ENCODE measurements at places on chromosomes 7 and 10.

- DNase-seq = no peak
These were observed 111.0 kb downstream of the EGFR start for GRCh38 chr7:55129541-55130394.

DNA sequence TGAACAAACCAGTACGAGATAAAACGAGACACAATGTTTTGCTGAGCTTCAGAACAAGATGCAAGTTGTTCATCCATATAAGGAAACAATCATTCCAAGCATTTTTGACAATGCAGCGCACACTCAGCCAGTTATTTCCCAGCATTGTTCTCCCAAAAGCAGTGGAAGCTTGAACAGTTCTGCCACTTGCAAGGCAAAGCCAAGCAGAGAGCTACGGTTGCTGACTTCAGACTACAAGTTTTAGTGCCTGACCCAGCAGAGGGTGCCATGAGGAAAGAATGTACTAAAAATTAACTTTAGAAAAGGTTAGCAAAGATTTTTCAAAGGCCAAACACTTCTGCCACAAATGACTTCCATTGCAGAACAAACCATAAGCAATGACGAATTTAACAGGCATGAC, 152.5 kb downstream of the SLC25A13 start:
- DNase-seq = no peak

- DNase-seq = peak; percentile 6
These were observed 8.4 kb upstream of the PANK1 start for GRCh38 chr10:89653410-89653869.

- DNase-seq = no peak
These were observed 103.1 kb downstream of the PRKCQ start for GRCh38 chr10:6476989-6477388.

DNA sequence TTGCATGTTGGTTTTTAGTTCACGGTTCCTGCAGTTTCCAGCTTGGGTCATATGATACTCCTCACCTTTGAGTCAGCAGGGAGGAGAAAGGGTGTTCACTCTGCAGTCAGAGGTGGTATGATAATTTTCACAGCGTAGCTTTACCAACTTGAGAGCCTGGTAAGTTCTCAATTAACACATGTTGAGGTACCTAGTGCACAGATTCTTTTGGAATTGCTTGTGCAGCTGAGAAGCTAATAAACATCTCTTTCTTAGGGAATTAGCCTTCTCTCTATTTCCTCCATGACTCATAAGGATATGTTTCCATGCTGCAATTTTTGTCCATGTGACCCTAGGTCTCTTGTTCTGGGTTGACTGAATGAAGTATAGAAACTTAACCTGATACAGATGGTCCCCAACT, 166.6 kb downstream of the KIF20B start:
- DNase-seq = no peak

DNA sequence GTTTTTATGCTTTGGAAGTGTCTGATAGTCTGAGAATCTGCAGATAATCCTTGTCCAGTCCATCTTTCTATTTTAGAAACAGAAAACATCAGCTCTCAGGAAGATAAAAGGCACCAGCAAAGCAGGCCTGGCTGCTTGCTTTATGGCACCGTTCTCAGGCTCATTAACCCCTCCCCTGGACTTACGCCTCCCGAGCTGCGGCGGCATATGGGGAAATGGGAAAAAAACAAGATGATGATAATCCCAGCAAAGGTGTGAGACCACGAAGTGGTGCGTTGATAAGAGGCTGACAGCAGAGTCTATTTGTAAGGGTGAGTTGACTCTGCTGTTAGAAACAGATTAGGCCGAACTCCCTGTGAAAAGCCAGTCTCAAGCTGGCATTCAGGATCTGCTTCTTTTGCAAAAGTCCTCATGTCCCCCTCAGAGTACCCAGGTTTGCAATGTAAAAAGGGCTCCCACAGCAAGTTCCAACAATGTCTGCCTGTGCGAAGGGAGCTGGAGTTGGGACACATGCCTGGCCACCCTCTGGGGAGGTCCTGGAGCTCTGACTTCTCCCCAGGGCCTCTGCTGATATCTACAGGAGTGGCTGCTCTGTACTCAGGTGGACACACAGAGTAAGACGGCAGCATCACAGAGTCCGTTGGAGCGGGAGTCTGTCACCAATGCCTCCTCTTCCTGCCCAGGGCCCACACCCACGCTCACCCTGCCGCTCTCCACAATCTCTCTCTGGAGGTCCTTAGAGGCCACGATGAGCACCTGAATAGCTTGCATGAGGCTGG, 54.3 kb downstream of the SPDYE5 start:
- no peak for DNase-seq

GRCh38 chr7:151426441-151426903, 13.5 kb downstream of the CRYGN start:
- peak; percentile 73 for DNase-seq

DNA sequence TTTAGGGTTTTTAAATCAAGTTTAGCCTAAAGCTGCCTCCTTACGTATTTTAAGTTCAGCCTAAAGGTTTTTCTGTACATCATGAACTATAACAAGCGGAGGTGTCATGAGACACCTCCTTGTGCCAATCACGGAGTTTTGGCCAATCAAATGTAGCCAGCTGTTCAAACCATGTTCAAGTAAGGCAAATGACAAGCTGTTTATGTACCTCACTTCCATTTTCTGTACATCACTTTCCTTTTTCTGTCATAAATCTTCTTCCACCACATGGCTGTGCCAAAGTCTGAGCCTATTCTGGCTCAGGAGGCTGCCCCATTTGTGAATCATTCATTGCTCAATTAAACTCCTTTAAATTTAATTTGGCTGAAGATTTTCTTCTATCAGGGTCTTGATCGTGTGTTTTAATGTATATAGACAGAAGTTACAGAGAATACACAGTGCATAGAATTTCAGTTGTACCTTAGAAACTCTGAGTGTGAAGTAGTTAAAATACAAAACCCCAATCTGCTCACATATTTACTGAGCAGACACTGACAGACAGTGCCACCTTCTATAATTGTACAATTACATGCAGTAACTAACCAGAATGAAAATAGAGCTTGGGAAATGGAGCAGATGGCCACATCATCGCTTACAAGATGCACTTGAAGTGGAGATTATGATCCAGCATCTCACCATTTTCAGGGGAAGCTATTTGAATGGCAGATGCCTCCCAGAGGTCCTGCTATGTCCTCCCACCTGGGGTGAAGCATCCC, 76.9 kb upstream of the LANCL2 start:
- no peak for DNase-seq

GRCh38 chr10:125538947-125539731, 143.8 kb downstream of the TEX36 start:
- DNase-seq = no peak

GRCh38 chr10:131113709-131114291, 197.7 kb downstream of the TCERG1L start:
- DNase-seq = no peak

DNA sequence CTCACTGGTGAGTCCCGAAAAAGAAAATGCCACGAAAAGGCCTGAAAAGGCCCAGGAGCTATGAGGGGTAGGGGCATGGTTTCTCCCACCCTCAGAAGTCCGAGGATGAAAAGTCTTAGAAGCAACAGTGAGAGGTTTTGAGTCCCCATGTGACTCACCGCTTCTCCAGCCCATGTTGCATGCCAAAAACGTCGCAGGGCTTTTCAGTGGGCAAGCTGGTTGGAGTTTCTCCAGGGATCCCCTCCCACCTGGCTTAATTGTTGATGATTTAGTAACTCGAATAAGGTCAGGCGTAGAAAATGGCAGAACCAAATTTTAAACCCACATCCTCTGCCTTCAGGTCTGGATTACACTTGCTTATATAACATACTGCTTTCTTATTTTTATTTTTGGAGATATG, 96.3 kb upstream of the ARMC3 start:
- no peak for DNase-seq

GRCh38 chr10:118564652-118565051, 30.8 kb downstream of the PRLHR start:
- no peak for DNase-seq

DNA sequence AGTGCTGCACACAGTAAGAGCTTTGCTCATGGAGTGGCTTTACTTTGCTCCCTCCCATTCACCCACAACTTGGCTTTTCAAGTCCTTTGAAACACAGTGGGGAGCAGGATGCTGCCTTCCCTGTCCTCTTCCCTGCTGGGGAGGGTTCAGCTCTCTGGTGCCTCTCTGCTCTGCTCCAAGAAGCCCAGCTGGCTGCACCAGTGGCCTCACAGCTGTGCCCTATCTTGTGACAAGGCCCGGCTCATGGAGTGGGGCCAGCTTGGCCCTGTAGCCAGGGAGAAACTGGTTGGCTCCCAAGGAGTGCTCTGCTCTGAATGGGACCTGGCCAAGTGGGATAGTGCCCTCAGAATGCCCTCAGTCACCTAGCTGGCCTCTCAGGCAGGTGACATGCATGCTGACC, 212.3 kb upstream of the ZMIZ1 start:
- no peak for DNase-seq

DNA sequence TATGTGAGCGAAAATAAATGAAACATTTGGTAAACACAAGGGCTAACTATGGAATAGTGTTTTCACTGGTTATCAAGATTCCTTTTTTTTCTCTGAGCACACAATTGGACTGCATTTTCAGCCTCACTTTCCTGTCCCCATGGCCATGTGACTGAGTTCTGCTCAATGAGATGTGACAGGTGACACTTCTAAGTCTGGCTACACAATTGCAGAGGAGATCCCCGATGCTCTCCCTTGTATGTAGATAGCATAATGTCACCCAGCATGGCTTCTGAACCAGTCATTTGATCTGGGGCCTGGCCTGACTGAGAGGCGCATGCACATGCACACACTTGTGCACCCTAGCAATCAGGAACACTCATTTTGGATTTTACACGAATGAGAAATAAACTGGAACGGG, 581.8 kb downstream of the GRID1 start:
- no peak for DNase-seq

GRCh38 chr7:50141854-50142253, 48.8 kb upstream of the ZPBP start:
- DNase-seq = no peak

- DNase-seq = no peak
These were observed 37.5 kb upstream of the DPYSL4 start for GRCh38 chr10:132149271-132149670.

All from T1000 (cell line).